ENCODE measurements at places on chromosomes 4 and X.

- no peak for DNase-seq
These were observed 29.9 kb upstream of the SOWAHD start for GRCh38 chrX:119728487-119728886.

- no peak for DNase-seq
These were observed 434.9 kb upstream of the PABPC4L start for GRCh38 chr4:134636338-134637051.

DNA sequence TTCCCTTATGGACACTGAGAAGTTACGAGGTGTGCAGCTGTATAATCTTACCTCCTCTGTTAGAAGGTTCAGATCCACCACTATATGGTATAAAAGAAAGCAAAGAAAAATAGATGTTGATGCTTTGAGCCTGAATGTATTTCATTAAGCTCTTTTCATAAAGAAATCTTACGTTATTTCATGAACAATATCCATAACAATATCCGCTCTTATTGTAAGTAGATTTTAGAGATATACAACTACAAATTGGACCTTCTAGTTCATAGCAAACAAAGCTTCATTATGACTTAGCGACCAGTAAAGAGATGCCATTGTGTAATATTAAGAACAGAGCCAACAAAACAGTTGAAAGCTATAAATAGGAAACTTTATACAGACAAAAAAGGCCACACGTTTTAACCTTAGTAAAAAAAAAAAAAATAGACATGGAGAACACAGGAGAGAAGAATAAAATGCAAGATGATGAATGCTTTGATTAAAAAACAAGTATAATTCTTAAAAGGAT is 203.6 kb downstream of the PDGFC start:
- DNase-seq: no peak

GRCh38 chr4:161403781-161404180 is 760.0 kb downstream of the FSTL5 start:
- DNase-seq: no peak

- no peak for DNase-seq
These were observed 51.1 kb downstream of the SEC24D start for GRCh38 chr4:118784776-118785175.

GRCh38 chrX:111260451-111260850 is 9.8 kb downstream of the CAPN6 start:
- DNase-seq: no peak

DNA sequence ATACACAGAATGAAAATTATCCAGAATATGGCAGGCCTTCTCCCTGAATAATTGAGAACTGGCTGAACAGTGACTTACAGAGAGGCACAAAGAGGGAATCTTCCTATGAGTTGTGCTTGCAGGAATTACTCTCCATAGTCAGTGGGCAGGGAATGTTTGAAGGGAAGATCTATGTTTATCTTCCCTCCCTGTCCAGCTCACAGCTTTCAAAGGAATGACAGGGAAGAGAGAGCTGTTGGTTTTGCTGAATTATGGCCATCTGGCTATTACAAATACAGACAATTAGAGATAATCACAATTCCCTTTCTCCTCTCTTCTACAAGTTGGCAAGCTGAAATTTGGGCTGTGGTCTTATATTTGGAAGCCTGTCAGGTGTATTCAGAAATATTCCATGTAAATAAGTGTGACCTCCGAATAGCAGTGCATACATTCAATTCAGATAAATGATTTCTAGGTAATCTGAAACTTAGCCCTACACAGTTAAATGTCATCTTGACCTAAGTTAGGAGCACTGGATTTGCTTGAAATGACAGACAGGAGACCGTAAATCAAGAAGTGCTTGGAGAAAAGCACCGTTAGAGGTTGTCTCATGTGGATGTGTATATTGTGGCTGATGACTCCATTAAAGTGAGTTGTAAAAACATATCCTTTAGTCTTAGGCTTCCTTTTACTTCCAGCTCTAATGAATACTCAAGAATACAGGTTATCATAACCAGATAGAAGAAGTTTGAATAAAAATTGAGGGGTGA is 136.8 kb downstream of the C4orf33 start:
- no peak for DNase-seq

DNA sequence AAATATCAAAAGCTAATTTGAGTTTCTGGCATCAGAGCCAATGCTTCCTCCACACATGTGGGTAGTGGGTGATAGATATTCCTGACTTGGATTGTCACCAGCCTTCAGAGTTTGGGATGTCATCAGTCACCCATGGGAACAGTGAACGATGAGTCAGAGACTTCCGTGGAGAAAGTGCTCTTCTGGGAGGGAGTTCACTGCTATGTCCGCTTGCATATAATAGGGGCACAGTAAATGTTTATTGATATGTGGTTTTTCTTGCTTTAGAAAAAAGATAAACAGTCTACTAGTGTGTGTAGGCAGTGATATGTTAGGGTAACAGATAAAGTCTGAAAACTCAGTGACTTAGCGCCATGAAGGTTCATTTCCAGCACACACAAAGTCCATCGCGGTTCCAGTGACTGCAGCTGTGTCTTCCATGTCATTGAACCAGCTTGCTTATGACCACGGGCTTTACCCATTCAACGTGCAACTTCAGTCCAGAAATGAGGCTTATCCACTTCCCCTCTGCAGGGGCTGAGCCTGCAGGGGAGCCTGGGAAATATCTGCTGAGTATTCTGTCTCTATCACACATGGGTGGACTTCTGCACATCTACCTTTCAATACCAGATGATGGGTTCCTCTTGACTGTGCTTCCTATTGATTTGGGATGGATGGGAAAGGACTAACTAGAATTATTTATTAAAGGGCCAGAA is 87.7 kb upstream of the WWC2 start:
- DNase-seq: no peak

DNA sequence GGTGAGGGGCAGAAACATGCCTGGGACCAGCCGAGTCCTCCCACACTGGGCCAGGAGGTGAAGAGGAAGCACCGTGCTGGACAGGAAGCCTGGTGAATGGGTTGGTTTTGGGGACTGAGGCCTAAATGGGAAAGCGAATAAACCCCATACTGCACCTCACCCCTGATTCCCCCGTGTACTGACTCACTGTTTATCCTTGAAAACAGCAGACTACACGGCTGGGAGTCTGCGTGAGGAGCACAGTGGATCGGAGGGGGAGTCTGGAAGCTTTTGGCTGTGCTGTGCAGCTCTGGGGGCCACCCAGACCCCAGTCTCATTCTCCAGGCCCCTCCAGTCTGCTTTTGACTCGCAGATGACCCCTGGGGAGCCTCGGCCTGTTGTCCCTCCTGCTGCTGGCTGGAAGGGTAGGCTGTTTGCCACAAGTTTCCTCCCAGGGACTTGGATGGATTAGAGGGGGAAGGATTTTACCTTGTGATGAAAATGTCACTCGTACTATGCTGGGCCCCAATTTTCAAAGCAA is 90.0 kb downstream of the PSAPL1 start:
- no peak for DNase-seq

- peak; percentile 10 for DNase-seq
These were observed 1.1 kb upstream of the TLR3 start for GRCh38 chr4:186067757-186068385.

DNA sequence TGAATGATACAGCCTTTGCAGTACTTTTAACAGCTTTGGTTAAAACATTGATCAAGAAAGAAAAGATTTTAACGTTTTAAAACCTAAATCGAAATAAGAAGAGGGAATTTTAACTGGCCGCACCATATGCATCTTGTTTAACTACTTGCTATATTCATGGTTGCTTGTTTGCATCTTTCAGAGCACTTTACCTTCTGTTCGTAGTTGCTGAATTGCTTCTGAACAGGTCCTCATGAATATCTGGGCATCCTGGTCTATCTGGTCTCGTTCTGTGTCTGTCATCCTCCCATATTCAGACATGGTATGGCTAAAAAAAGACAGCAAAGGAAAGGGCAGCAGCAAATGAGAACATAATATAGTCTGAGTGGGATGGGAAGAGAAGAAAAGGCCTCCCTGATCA is 72.3 kb downstream of the NSG1 start:
- no peak for DNase-seq

GRCh38 chr4:72974694-72975487 is 94.6 kb downstream of the COX18 start:
- DNase-seq: no peak

DNA sequence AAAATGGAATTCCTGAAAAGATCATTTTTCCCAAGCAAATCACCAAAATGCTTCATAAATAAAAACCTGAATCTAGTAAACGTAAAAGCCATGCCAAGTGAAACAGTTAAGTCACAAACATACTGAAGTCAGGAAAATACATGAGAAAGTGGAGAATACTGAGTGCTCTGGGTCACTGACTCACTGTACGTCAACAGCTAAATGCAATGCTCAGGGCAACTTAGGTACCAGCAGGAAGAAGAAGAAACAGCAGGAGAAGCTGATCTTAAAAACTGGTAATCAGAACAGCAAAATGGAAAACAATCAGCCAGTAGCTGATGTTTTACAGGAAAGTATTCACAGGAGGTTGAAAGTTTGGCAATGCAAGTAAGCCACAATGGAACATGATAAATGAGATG is 252.6 kb upstream of the ETNPPL start:
- DNase-seq: no peak

GRCh38 chr4:98536631-98537030 is 121.8 kb downstream of the TSPAN5 start:
- DNase-seq: no peak

DNA sequence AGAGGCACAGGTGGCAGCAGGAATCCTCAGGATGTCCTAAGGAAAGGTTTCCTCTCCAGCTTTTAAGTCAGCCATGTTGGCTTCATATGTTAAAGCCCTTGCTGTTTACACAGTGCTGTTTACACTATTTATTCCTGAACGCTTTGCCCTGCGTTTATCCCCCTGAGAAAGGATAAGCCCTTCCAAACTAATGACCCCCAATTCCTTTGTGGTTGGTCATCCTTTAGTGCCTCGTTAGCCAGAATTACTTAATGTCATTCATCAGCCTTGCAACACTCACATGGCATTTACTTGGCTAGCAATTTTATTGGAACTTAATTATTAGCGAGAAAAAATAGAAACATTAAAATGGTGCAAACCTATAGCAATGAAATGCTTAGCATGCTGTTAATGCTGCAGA is 23.8 kb downstream of the VCX2 start:
- DNase-seq: no peak

DNA sequence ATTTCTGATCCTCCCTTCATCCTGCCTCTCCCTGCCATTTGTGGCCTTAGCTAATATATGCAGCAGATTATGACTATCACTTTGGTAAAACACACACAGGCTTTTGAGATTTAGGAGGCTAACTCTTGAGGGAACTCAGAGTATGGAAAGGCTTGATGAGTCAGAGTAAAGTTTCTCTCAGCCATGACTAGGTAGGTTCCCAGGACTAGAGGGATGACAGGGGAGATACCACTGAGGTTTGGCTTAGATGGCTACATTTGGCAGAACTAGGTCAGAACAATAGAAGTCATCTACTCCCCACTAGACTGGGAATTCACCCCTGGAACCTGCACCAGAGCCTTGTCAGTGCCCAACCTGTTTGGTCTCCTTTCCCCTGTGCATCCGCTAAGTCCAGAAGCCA is 585.7 kb downstream of the TLL1 start:
- no peak for DNase-seq

All from GM04504 (cell line).